ENCODE measurements at places on chromosomes 2 and 18. TPM values are rescaled to one million over a fixed set of nuclear protein-coding genes. Genes with fewer than 3 reads are reported as not detected.

GRCh38 chr18:22847867-22848451 is 85.2 kb upstream of the RBBP8 start:
- no peak for DNase-seq

Gene SLC39A10
- 36.1 TPM for total RNA-seq

- peak; percentile 94 for DNase-seq
These were observed 1.2 kb upstream of the CHMP1B start for GRCh38 chr18:11849841-11850634.

GRCh38 chr2:119393971-119394748 is 27.4 kb downstream of the DBI start:
- no peak for DNase-seq

Gene PRKAG3
- not detected for total RNA-seq

Data from fibroblast of villous mesenchyme (primary cell).